Esophagus squamous epithelium (tissue), 5 donors: ENCODE measurements at places on chromosomes 5 and 9.

GRCh38 chr5:72125941-72126620 is 18.8 kb downstream of the MAP1B start:
- DNase-seq, result no peak

DNA sequence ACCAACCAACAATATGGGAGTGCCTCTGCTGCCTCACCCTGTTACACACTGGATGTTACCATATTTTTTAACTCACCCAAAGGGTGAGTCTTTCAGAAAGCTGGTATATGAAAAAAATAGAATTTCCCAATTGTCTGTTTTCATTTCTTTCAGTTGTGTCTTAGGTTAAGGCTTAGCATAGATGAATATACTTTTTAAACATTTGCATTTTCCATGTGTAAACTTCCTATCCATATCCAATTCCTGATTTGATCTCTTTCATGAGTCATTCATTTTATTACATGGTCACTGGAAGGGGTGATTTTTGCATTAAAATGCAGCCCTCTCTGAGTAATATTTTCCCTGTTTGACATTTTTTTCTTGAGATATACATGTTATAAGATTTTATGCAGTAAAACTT is 406.5 kb downstream of the SEMA5A start:
- DNase-seq, result no peak

DNA sequence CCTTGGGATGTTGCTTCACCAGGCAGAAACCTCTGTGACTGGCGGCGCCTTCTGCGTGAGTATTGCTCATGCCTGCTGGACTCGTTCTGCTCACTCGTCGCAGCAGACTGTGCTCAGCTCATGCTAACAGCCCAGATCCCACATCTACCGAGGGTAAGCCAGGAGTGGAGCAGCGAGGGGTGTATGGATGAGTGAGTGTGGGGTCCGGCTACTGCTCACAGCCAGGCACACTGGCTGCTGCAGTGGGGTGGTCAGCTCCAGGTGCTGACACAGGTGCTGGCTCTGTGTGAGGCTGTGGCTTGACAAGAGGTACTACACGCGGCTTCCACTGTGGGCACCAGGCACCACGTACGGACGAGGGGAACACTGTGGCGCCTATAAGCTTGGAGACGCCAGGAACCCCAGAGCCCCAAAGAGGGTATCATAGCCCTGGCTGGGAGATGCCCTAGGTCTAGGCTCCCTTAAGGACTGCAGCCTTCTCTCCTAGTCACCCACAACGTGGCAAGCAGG is 47.7 kb upstream of the CDH12 start:
- no peak for DNase-seq

GRCh38 chr5:180067986-180068385 is 3.6 kb downstream of the RNF130 start:
- DNase-seq, result no peak

DNA sequence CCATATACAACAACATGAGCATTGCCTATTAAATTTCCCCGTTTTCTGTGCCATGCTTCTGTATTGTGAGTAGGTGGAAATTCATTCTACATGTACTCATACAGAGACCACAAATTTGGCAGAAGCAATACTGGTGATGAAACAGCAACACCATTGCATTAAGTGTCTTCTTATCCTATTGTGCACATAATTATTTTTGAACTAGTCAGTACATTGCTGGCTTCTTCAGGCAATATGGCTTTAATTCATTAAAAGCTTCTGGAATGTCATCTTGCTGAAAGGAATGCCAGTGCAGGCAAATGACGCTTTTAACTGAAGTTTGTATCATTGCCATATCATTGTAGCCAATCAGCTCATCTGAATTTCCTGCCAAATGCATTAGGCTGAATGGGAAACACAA is 82.6 kb downstream of the KIAA1958 start:
- no peak for DNase-seq

DNA sequence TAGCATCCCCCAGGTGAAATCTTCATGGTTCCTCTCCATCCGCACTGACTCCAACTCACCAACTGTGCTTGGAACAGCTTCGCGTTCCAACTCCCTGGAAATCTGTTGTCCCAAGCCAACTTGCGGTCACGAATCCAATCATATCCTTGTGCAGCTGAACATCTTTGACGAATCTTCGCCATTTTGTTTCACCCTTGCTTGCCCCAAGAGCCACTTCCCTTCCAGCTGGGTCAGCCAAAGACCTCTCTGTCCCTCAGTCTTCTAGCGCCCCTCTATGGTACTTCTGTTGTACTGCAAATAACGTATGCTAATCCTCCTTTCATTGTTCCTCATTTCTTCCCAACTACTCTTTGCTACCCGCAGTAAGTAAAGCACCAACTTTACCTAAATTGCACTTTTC is 61.0 kb upstream of the TARS1 start:
- no peak for DNase-seq

DNA sequence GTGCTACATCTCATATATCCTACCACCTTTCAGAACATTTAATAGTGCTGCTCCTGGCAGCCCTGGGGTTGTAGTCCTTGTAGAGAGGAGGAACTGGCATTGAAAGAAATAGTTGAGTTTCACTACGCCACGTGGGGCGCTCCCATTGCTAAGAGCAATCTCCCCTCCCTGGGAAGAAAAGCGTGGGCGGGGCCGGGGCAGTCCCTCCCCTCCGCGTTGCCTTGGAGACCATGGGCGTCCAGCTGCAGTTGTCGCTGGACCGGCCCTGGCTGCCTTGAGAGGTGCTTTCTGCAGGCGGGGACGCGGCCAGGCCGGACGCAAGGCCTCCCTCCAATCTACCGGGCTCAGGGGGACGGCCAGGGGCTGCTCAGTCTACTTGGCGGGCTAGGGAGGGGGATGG is 368 bp upstream of the CCDC180 start:
- no peak for DNase-seq

DNA sequence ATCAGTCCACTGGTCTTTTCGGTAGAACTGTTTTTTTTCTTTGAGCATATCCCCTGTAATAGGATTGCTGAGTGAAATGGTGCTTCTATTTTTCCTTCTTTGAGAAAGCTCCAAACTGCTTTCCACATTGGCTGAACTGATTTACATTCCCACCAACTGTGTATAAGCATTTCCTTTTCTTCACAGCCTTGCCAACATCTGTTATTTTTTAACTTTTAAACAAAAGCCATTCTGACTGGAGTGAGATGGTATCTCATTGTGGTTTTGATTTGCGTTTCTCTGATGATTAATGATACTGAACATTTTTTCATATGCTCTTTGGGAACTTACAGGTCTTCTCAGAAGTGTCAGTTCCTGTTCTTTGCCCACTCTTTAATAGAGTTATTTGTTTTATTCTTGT is 764.7 kb downstream of the MTRR start:
- DNase-seq, result no peak

DNA sequence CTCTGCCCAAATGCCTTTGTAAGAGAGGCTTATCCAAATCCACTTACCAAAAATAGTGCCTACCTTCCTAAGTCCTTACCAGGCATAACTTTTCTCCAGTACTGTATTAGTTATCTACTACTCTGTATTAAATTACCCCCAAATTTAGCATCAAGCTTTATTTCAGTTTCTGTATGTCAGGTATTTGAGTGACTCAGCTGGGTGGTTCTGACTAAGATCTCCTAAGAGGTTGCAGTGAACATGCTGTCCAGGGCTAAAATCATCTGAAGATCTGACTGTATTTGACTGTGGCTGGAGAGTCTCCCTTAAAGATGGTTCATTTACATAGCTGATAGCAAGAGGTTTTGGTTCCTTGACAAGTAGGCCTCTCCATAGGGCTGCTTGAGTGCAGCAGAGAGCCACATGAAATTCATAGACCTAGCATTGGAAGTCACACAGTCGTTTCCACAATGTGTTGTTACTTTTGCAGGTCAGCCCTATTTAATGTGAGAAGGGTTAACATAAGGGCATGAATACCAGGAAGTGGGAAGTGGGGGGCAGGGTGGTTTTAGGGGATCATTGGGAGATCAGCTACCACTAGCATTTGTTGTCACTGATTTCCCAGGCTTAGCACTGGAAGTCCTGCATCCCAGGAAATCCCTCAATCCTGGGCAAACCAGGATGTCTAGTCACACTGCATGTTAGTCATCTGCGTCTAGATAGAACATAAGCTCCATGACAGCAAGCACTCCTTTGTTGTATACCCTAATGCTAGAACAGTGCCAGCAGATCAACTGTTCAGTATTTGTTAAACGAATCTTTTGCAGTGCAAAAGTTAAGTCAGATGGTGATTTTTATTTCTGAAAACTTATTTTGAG is 2.0 kb upstream of the ZNF622 start:
- no peak for DNase-seq

DNA sequence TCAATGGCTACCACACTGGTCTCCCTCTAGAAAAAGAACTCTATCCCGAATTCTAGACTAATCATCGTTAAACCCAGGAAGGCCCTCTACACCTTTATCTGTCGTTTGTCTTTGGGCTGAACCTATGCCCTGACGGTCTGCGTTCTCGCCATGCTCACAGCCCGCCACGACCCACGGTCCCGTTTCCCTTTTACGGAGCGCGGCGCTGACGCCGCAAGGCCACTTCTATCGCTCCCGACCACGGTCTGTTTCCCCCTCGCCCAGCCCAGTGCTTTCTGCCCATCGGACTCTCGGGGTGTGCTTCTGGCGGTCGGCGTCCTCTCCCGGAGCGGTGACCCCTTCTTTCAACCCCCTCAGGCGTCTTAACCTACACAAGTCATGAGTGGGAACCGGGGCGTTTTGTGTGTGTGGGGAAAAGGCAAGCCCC is 974 bp downstream of the C9orf40 start:
- peak; percentile 35 for DNase-seq

DNA sequence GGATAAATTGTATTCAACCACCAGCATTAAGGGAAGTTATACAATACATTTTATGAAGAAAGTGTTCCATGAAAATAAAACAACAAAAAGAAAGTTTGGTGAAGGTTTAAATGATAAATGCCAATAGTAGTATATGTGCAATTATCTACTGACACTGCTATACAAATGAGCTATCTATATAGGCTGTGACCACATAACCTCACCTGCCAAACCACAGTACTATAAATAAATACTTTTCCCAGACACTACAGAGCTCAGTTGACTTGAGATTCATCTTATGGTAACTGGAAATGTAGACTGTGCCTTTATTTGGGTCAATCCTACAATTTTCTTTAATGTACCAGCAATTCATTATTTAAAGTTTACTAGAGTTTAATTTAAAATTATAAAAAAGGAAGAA is 81.0 kb upstream of the CCDC152 start:
- DNase-seq, result no peak

GRCh38 chr9:101601904-101602765 is 7.4 kb upstream of the PPP3R2 start:
- no peak for DNase-seq

GRCh38 chr9:100033877-100034551 is 64.8 kb downstream of the ERP44 start:
- no peak for DNase-seq

DNA sequence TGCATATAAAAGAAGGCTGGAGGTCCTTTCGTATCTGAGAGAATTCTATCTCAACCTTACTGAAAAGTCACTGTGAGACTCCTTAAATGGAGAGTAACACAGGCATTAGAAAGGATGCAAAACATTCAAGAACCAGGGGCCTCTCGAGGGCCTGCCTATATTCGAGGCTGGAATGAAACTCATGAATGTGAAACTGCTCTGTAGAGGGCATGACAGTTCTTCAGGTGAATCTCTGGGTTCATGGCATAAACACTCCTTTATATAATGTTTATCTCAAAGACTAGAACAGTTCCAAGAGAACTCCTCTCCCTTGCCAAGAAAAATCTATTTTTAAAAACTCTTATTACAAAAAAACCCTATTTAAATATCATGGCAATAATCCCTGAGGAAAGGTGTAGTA is 113.9 kb downstream of the SEC61B start:
- no peak for DNase-seq

GRCh38 chr5:154285661-154286408 is 95.3 kb downstream of the GALNT10 start:
- DNase-seq, result no peak

- DNase-seq, result no peak
These were observed 125.2 kb upstream of the SMIM23 start for GRCh38 chr5:171660434-171660833.

- DNase-seq, result no peak
These were observed 13.5 kb downstream of the BTNL9 start for GRCh38 chr5:181053488-181054121.

- no peak for DNase-seq
These were observed at the start of gene ZNF474 for GRCh38 chr5:122129306-122129705. TSS of gene ZNF474 (plus strand) at chr5:122129546. CDS start at chr5:122151991, 22,445 bp downstream.

DNA sequence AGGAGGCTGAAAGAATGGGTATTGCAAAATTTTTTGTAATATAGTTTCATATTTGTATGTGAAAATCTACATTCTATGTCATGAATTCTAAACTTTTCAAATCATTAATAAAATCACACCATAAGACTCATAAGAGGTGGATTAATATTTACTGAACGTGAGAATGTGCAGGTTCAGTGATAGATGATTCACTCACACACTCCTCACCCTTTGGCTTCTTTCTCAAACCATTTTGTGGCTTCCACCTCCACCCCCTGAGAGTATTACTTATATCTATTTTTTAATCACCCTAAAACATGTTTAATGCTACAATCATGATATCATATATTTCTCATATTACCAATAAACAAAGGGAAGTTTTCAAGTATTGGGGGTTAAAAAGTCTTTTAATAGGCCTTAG is 275.5 kb downstream of the MEF2C start:
- DNase-seq, result no peak

- DNase-seq, result no peak
These were observed 55.3 kb downstream of the AHRR start for GRCh38 chr5:376799-377325.

DNA sequence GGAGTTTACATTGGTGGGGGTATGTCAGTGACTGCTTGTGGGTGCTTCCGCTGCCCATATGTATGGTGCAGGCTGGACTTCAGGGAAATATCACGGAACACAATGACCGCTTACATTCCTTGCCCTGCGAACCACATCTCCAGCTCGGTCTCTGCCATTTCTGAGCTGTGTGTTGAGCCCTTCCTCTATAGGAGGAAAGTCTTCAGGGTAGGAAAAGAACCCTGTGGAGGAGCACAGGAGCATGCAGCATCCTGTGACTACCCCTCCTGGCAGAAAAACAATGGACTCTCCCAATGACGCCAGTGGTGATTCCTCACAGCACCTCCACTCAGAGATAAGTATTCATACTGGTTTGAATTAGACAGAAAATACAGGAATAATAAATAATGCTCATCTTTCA is 276.8 kb upstream of the MAP3K1 start:
- DNase-seq, result no peak

- DNase-seq, result no peak
These were observed 13.7 kb downstream of the POLK start for GRCh38 chr5:75525344-75525743.

DNA sequence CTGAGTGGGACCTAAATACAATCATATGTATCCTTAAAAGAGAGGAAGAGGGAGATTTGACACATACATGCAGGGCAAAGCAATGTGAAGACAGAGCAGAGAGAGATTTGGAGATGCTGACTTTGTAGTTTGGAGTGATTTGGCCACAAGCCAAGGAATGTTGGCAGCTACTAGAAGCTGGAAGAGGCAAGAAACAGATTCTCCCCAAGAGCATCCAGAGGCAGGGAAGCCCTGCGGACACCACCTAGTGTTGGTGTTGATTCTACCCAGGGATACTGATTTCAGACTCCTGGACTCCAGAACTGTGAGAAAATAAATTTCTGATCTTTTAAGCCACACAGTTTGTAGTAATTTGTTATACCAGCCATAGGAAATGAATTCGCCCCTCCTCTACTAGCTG is 64.9 kb upstream of the OSMR start:
- no peak for DNase-seq

- no peak for DNase-seq
These were observed 15.9 kb downstream of the LOX start for GRCh38 chr5:122062205-122062604.

- no peak for DNase-seq
These were observed 18.7 kb upstream of the ROPN1L start for GRCh38 chr5:10423022-10423421.
